ENCODE measurements at places on chromosomes 16 and 17. TPM values are rescaled to one million over a fixed set of nuclear protein-coding genes. Genes with fewer than 3 reads are reported as not detected.
A peak's percentile ranks its signal among the peaks of the same experiment; 100 is the strongest.

DNA sequence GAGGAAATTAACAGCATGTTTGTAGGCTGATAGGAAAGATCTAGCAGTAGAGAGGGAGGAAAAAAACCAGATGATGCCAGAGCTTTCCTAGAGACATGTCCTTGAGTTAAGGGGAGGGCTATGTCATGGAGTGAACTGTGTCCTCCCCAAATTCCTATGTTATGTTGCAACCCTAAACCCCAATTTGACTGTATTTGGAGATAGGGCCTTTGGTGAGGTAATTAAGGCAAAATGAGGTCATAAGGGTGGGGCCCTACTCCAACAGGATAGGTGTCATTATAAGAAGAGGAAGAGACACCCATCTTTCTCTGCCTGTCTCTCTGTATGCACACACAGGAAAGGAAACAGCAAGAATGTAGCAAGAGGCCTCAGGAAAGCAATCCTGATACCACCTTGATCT, 195.3 kb upstream of the AXIN2 start:
- DNase-seq, result no peak

DNA sequence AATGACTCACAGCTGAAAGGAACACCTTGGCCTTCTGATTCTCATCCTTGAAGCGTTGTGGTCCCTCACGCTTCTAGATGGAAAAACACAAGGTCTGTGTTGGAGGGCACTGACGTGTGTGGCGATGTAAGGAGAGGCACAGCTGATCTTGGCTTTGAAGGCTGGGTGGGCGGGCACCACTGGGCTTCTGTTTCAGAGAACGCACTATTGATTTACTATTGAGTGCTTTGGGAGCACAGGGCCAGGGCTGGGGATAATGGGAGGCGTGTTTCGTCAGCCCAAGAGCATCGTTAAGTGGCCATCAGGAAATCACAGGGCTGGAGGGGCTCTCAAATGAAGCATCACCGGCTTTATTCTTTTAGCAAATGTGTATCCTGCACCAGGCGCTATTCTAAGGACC, 70.7 kb downstream of the CMIP start:
- DNase-seq, result no peak

DNA sequence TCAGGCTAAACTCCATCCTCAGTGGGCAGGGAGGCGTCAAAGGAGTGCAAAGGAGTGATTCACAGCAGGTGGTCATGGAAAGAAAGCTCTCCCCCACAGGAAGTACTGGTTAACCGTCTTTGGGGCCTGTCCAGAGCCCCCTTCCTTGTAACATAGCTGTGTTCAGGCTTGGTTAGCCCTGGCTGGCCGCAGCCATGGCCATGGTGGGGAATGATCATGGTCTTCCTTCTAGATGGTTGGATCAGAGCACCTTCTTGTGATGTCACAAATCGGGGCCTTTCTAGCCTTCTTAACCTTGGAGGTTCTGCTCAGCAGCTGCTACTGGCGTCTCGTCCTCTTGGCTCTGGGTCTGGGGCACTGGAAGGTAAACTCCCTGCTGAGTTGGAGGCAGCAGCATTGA, 15.8 kb downstream of the NKD1 start:
- peak; percentile 27 for DNase-seq

- peak; percentile 31 for DNase-seq
Measured at GRCh38 chr16:11084876-11085485, 140.6 kb downstream of the CLEC16A start.

- no peak for DNase-seq
Measured at GRCh38 chr16:1424028-1424427, 3.5 kb upstream of the UQCC4 start.

GRCh38 chr16:59181821-59182420, 447.8 kb upstream of the GOT2 start:
- no peak for DNase-seq

- no peak for DNase-seq
Measured at GRCh38 chr16:4936181-4936990, 562 bp downstream of the PPL start.

RHBDL3 gene
- 0.89 TPM for total RNA-seq

DNA sequence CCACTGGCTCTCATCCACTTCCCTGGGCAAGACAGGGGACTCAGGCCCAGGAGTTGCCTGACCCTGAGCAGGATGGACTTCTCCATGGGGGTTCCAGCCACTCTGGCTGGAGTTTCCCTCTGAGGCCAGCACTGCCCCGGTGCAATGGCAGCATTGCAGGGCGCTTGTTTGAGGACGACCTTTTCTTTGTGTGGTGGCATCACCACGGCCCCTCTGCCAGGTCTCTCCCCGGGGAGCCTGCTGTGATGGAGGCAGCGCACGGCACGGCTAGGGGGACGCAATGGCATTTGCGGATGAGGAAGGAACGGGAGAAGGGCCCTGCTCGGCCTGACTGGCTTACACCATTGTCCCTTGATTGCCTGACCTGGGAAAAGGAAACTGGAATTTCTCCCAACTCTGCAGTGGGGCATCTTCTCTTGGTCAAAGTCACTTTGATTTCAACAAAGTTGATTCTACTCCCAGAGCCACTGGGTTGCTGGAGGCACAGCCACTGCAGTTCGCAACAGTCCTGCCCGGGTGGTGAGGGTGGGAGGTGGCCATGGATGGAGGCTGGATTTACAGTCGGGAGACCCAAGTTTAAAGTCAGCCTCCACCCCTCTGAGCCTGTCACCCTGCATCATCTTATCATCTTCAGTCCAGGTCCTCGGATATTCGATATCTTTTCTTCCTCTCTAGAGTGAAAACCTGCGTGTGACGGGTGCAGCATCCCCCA, 82.9 kb upstream of the ZNF469 start:
- DNase-seq, result no peak

PIK3R5 gene
- total RNA-seq, result not detected

- DNase-seq, result no peak
Measured at GRCh38 chr16:71467810-71468209, 5.8 kb upstream of the ZNF23 start.

DNA sequence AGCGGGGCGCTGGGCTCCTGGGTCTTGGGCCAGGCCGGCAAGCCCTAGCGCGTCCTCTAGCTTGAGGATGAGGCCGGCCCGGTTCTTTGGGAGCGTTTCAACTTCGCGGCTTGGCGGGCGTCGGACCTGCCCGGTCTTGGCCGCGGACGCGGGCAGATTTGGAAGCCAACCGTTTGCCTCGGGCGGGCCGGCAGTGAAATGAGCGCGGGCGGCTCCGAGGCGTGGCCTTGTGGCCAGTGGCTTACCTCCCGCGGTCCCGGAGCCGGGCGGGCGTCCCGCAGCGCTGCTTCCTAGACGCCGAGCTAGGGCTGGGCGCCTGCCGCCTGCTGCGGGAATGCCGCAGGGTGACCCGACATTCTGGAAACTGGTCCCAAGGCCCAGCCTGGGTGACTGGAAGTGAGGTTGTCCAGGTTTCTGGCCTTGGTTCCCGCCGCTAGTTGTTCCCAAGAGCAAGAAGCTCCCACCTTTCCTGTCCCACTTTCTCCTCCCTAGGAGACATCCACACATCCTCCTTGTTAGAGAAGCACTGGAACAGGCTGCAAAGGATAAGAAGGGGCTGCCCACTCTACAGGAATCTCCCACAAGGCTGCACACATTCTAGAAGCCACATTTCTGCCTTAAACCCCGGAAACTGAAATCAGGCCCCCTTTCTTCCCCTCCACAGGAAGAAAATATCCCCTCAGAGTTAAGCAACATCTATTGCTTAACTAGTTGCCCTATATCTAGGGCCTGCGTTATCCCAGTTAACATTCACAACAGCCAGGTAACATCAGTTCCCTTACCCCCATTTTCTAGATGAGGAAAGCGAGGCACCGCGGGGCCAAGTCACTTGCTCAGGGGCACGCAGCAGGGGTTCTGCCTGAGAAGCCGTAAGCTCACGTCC, 4.5 kb upstream of the CBX8 start:
- DNase-seq, result peak; percentile 78

DNA sequence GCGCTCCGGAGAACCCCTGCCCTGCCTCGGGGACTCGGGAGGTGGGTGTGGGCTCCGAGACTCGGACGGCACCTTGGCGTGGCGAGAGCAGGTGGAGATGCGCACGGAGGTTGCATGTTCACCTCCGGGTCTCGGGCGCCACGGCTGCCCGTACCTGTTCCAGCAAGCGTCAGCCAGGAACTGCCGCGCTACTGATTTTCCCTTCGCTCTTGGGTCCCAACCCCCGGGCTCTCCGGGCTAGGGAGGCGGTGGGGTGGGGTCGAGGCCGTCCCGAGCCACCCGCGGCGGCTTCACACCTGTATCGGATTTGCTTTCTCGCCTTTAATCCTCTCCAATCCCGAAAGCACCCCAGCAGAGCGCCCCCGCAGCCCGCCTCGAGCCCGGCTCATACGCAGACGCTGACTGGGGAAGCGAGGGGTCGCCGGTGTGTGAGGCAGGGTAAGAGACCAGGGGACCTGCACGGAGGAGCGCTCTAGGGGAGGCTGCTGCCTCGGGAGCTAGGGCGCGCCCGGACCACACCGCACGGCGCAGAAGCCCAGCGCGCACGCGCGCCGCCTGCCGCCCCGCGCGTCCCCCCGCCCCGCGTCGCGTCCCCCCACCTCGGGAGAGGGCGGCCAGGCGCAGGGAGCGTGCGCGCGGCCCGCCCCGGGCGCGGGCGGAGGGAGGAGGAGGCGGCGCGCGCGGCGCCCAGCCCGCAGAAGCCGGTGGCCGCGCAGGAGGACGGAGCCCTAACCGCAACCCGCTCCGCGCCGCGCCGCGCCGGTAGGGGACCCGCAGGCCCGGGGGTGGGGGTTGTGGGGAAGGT, at the start of gene DUSP14:
DUSP14 (plus strand) TSS at position 695 of the 805 bp plus-strand sequence. CDS start 22,382 bp downstream, outside the sequence.
- DNase-seq, result peak; percentile 88

DNA sequence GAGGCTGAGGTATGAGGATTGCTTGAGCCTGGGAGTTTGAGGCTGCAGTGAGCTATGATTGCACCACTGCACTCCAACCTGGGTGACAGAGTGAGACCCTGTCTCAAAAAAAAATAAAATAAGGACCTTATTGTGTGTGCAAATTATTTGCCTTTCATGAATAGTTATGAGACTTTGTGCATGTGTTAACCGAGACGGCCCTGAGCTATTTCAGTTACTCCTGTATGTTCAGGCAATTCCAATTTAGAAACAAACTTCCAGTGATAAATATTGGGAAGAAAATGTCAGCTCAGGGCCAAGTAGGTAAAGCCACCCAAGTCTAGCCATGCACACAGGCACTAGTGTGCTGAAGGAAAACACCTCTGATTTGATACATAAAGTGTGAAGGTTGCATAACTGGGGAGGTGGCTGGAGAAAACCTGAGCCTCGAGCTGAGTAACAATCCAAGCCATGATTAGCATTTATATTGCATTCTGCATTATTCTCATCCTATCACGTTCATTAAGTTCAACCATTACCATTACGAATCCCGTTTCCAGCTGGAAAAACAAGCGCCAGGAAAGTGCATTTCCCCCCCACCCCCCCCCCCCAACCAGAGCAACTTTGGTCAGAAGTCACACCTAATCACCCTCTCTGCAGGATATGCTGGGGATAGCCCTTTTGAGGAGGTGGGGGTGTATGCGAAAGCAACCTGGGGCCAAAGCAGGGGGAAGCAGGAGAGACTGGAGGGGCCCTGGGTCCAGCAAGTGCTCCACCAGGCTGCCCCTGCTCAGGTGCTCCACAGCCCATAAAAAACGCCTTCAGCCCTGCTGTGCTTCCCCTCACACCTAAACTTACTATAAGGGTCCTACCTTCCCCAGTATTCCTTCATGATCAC, 18.6 kb upstream of the ENDOV start:
- DNase-seq, result no peak

DNA sequence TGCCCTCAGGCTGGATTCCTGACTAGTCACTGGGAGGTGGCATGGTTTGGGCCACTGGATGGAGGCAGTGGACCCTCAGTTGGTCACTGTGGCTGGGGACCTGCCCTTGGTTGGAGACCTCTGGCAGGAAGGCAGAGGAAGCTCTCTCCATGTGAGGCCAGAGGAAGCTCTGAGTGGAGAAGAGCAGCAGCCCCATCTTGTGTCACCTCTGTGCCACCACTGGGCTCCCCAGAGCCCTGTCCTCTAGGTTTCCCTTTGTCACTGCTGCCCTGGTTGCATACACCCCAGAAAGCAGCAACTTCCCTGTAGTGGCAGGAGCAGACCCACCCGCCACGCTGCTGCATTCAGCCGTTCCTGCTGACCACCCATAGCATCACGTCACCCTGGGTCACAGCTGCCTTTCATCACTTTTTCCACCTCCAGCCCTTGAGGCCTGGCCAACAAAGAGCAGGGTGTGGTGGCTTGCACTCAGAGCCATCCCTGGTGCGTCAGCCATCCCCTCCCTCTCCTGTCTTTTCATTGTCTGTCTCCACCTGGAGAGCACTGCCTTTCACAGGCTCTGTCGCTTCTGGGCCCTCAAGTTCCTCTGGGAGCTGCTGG, 11.9 kb downstream of the CTRL start:
- DNase-seq, result no peak

GRCh38 chr17:66571745-66572144, 263.2 kb upstream of the CACNG5 start:
- no peak for DNase-seq

DNA sequence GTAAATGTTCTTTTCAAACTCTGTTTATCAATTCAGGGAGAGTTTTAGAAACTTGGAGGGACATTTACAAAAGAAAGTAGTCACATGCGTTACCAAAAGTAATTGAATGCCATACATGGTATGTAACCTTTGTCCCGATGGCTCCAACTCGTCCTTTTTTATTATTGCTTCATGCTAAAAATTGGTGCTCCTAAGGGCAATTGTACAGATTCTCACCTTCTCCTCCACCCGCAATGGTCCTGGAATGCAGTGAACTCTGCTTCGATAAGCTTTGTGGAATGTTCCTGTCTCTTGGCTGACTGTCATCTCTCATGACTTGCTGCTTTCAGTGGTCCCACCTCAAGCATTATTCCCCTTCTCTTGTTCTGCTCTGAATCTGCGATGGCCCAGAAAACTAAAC, 20.9 kb downstream of the GNAO1 start:
- no peak for DNase-seq

- DNase-seq, result no peak
Measured at GRCh38 chr16:77307426-77308162, 108.4 kb downstream of the SYCE1L start.

- no peak for DNase-seq
Measured at GRCh38 chr17:7179317-7180254, at the start of gene ASGR1. Gene ASGR1, minus strand, starts transcription at chr17:7179370. Its CDS starts 807 bp downstream, at chr17:7178563.

CACNG5 gene
- total RNA-seq, result not detected

SLC35G6 gene
- not detected for total RNA-seq

DNA sequence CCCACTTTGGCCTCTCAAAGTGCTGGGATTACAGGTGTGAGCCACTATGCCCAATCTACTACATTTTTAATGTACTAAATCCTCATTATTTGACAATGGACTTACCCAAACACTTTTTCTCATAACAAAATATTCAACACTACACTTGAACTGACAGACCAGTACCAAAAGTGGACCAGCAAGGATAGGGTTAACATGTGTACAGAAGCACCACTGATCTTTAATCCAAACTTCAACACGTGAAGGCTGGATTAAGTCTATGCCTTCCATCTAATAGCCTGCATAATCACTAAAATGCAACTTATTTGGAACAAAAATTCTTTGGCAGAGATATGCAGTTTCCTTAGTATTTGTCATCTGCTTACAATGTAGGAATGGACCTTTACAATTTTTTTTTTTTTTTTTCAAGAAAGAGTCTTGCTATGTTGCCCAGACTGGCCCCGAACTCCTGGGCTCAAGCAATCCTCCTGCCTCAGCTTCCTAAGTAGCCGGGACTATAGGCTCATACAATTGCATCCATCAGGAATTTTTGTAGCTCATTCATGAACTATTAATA, 60.0 kb upstream of the BCAR1 start:
- no peak for DNase-seq

Data from MG63 (cell line).